ENCODE measurements at places on chromosomes 3 and 15.

- no peak for DNase-seq
Observed at GRCh38 chr3:101829437-101829830, 19.9 kb upstream of the NFKBIZ start.

- DNase-seq: no peak
Observed at GRCh38 chr15:78873793-78874765, 1.4 kb downstream of the MORF4L1 start.

DNA sequence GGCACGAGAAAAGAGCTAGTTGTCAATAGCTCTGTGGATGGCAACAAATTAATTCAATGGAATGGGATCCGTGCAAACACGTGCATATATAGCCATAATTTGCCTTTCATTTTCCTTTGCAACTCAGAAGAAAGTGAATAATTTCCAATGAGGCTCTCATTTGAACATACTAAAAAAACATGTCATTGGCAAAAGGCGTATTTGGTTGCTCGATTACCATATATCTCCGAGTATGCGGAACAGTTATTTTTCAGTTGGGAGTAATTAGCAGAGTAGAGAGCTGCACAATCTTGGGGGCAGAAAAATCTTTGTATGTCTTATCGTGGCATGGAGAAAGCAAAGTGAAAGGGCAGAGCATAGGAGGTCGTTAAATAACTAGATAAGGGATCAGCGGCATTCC, 257.4 kb downstream of the SV2B start:
- no peak for DNase-seq

- DNase-seq: no peak
Observed at GRCh38 chr3:41693799-41694198, 268.1 kb downstream of the ULK4 start.

GRCh38 chr15:92839696-92840095, 60.4 kb upstream of the CHD2 start:
- no peak for DNase-seq

- no peak for DNase-seq
Observed at GRCh38 chr3:35864871-35865270, 225.5 kb downstream of the ARPP21 start.

DNA sequence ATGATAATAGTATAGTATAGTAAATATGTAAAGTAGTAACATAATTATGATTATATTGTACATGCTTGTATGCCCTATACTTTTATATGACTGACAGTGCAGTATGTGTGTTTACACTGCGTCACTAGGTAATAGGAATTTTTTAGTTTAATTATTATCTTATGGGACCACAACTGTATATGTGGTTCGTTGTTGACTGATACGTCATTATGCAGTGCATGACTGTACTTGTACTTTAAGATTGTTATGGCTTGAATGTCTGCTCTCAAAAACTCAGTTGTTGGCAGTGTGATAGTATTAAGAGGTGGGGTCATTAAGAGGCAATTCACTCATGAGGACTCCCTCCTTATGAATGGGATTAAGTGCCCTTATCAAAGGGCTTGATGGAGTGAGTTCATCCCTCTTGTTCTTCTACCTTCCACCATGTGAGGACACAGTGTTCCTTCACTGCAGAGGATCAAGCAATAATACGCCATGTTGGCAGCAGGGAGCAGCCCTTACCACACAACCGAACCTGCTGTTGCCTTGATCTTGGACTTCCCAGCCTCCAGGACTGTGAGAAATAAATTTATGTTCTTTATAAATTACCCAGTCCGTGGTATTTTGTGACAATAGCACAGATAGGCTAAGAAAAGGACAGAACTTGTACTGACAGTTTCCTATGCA, 152.2 kb downstream of the NEK11 start:
- no peak for DNase-seq

- no peak for DNase-seq
Observed at GRCh38 chr3:13420045-13420830, at the start of gene NUP210. Gene NUP210, minus strand, starts transcription at chr3:13420322. Its CDS starts 96 bp downstream, at chr3:13420226.

DNA sequence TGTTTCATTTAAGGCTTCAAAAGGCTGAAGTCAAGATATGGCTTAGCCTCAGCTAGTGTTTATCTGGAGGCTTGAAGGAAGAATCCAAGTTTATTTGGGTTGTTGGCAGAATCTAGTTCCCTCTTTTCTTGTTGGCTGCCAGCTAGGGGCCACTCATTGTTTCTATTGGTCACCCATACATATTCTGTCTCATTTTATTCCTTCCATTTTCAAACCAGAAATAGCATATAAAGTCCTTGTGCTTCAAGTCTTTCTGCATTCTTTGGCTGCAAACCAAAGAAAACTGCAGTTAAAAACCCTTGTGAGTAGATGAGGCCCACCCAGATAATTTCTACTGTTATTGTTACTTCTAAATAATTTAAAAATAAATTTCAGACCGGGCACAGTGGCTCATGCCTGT, 301.7 kb downstream of the OXSM start:
- no peak for DNase-seq

DNA sequence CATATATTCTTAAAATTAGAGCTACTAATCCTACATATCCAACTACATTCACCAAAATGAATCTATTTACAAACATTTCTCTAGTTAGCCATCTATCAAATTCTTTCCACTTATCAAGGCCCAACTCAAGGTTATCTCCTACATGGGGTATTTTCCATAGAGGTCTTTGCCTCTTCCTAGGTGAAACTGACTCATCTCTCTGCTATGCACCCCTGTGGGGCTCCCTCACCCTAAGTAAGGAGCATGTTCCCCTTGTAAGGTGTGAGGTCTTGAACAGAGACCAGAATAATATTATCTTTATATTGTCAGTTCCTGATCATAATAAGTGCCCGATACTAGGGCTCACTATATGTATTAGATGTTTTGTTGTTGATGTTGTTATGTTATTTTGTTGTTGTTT, 74.6 kb upstream of the TSC22D2 start:
- DNase-seq: no peak

- no peak for DNase-seq
Observed at GRCh38 chr3:117192888-117193287, 483.3 kb downstream of the TUSC7 start.

- no peak for DNase-seq
Observed at GRCh38 chr15:98609144-98609852, 39.0 kb upstream of the IGF1R start.

- DNase-seq: no peak
Observed at GRCh38 chr3:197293605-197294237, 4.7 kb downstream of the DLG1 start.

- no peak for DNase-seq
Observed at GRCh38 chr3:131348911-131349310, 32.7 kb upstream of the NUDT16 start.

DNA sequence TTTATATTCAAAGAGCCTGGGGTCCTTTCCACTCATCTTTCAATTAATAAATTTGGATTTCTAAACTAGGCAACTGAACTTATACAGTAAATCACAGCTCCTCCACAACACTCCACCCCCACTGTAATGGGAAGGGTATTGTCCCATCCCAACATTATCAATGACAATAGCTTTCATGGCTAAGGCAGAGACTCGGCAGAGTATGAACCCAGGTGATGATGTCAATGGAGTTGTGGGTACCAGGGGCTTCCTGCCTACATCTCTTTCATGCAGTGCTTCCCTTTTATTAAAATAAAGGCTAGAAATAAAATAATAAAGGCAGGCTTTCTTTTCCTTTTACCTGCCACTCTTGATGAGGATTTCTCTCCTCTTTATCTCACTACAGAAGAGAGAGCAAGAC, 109.5 kb downstream of the ADAM10 start:
- DNase-seq: no peak

DNA sequence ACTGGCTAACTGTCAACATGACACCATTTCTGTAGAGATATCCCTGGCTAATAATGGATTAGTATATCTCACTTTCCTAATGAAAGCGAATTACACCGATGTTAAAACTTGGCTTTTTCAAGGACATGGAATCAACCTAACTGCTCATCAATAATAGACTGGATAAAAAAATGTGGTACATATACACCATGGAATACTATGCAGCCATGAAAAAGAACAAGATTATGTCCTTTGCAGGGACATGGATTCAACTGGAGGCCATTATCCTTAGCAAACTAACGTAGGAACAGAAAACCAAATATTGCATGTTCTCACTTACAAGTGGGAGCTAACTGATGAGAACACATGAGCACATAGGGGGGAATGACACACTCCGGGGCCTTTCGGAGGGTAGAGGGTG, 62.6 kb downstream of the ZIC1 start:
- no peak for DNase-seq

DNA sequence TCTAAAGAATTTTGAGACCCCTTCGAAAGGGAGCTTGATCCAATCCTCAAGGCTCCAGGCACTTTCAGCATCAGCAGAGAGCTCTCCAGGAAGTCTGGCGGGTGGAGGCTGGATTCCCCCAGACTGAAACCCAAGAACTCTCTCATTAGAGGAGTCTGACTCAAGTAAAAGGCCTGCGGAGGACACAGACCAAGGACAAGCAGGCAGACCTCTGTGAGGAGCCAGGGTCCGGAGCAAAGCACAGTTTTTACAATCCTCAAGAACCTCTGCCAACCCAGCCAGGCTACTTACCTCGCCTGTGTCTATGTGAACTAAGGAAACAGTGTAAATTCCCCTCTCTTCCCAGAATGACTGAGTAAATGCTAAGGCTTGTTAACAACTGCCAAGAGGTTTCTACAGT, 86.2 kb downstream of the FBN1 start:
- DNase-seq: no peak

DNA sequence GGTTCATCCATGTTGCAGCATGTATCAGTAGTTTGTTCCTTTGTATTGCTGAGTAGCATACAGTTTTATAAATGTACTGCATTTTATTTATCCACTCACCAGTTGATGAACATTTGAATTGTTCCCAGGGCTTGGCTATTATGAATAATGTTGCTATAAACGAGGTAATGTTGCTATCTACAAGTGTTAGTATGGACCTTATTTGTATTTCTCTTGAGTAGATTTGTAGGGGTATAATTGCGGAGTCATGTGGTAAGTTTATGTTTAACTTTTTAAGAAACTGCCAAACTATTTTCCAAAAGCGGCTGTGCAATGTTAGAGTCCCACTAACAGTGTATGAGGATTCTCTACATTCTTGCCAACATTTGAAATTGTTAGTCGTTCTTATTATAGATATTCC, 13.0 kb downstream of the GPR160 start:
- DNase-seq: no peak

DNA sequence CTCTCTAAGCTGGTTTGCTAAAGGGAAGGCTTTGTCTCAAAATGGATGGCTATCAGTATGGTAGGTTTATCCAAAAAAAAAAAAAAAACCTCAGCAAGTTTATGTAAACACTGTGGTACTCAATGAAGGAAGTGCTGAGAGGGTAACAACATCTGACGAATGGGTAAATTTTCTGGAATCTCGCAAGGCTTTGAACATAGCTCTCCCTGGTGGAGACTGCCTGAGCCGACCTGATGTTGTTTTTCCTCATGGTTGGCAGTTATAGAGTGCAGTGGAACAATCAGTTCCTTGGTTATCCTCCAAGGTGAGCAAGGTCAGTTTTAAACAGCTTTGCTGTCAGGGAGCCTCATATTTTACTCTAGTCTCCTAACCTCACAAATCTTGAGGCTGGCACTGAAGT, 94.6 kb downstream of the ZPLD1 start:
- no peak for DNase-seq

- no peak for DNase-seq
Observed at GRCh38 chr3:194355379-194355778, 4.3 kb upstream of the CPN2 start.

GRCh38 chr15:70141376-70142071, 43.8 kb upstream of the TLE3 start:
- DNase-seq: no peak

- DNase-seq: no peak
Observed at GRCh38 chr15:43253431-43254403, 13.0 kb downstream of the TGM5 start.

DNA sequence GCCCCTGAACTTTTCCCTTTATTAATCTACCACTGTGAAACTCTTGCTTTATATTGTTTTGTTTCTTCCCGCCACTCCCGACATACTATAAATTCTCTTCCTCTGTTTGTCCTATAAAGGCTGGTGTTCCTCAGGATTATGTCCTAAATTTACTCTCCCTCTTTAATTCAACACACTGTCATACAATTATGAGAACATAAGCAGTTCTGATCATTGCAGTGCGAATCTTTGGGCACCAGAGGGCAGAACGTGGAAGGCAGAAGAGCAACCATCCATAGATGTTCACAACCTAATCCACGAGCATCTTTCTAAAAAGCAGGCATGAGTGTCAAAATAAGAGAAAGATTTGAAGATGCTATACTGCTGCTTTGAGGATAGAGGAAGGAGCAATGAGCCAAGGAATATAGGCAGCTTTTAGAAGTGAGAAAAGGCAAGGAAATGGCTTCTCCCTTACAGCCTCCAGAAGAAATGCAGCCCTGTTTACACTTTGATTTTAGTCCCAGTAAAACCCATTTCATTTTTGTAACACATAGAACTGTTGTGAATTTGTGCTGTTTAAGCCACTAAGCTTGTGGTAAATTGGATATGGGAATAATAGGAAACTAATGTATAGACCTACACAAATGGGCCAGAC, 179.4 kb downstream of the GBE1 start:
- DNase-seq: no peak

- peak; percentile 86 for DNase-seq
Observed at GRCh38 chr15:92617549-92618520, 37.7 kb downstream of the FAM174B start.

DNA sequence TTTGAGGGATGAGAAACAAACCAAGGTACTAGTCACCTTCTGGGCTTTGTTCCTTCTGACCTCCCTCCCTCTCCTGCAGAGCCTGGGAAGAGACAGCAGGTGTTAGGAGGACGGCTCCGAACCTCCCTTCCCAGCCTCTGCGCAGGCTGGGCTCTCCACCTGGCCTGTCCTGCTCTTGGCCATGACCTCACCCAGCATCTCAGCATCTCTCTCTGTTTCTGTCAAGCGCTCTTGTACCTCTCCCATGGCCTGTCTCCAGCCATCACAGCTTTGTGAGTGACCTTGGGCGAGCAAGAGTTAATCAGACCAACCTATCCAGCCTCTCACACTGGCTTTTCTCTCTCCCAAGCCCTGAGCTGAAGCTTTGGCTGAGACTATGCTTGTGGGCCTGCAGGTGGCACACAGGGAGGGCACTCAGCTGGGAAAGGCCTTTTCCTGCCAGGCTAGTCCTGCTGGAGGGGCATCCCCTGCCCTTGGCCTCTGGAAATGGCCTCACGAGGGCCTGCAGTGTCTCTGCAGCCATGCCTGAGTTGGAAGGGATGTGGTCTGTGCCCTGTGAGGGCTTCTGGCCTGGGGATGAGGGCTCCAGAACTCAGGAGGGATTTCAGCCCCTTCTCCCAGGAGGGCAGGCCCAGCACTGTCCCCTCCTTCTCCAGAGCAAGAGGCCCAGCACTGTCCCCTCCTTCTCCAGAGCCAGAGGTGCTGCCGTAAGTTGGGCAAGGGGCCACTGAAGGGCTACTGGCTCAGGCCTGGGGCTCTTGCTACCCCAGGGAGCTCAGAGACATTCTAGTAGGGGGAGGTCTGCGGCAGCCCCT, 2.1 kb downstream of the CHST13 start:
- peak; percentile 75 for DNase-seq

- no peak for DNase-seq
Observed at GRCh38 chr3:112654979-112655378, 14.0 kb upstream of the CCDC80 start.

- no peak for DNase-seq
Observed at GRCh38 chr3:59766200-59766872, 716.5 kb upstream of the CFAP20DC start.
